ENCODE measurements at places on chromosomes 2 and 18.

GRCh38 chr18:2468051-2468450 lies 103.3 kb downstream of the METTL4 start:
- no peak for DNase-seq

GRCh38 chr18:6747646-6748045 lies 18.1 kb downstream of the ARHGAP28 start:
- no peak for DNase-seq

DNA sequence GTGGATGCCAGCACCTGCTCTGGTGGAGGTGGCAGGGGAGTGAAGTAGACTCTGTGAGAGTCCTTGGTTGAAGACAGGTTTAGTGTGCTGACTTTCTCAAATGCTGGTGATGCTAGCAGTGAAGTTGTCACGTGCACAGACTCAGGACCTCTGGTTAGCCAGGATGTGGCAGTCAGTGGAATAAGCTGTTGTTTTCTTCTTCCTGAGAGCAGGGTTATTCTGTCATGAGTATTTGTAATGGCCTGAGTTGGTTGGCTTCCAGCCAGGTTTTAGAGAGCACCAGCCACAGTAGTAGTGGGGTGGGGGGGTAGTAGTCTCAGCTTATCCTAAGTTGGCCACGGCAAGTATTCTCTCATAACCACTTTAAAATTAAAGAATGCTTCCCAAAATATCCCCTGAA lies 238.5 kb upstream of the FBXO11 start:
- DNase-seq = no peak

GRCh38 chr2:176130147-176130956 lies 847 bp downstream of the HOXD8 start:
- DNase-seq = no peak

GRCh38 chr18:74375999-74376398 lies 60.4 kb downstream of the C18orf63 start:
- no peak for DNase-seq

GRCh38 chr2:27765621-27766286 lies 5.8 kb upstream of the MRPL33 start:
- DNase-seq = peak; percentile 41

- DNase-seq = no peak
These were observed 25.0 kb downstream of the TRIP12 start for GRCh38 chr2:229896857-229897256.

DNA sequence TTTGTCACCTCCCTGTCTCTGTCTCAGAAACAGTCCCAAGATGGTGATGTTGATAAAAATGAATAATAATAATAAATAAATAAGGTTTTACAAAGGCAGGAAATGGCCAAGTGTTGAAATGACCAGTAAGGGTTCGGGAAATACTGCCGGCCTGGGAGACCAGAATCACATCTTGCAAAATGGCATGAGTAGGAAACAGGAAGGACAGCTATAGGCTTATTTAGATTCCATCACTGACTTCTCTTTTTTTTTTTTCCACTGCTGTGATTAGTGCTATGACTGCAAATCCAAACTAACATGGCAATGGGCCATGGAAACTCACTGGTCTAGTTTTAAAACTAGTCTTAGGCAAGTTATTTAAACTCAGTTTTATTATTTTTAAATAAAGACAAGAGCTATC lies 60.6 kb downstream of the SCN1A start:
- no peak for DNase-seq

GRCh38 chr2:53848062-53848461 lies 11.7 kb downstream of the GPR75 start:
- DNase-seq = no peak

DNA sequence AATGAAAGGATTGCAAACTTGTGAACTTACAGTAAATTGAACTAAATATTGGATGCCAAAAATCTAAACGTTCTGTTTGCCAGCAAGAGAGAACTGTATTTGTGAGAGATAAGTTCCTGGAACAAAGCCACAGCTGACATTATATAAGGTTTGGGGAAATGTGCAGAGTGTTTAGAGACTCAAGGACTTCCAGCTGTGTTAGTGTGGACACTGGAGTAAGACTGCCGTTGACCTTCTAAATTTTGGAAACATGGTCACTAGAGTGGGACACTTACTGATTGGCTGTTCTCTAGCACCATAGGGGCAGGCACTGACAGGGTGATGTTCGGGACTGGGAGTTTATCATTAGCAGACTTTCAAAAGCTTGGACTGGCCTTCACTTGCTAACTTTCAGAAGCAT lies 40.5 kb downstream of the SCN9A start:
- DNase-seq = no peak

DNA sequence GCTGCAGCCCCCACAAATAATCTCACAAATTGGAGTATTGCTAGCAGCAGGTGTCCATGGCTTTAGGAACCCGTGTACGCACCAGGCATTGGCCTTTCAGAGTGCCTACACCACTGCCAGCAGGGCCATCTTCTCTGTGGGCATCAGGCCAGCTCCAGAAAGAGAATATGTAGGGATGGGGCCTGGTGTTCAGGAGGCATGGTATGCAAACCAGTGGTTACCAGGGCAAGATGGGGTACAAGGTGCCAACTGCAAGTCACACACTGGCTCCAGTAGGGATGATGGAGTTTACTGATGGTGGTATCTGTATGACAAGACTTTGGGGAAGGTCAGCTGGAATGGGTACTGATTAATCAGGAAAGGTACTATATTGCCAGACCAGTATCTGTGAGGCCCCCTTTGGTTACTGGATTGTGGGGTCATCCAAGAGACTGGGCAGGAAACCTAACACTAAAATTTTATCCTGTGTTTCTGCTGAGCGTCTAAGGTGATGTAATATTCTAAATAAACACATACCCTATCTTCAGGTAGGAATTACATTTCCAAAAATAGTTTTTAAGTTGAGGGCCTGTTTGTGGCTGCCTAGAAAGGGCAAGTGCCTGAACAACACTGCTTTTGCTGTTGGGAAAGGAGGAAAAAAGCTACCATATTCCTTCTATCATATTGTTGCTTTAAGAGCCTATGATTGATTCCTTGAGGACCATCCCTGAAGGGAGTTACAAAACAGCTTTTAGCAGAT lies 9.0 kb downstream of the CNOT9 start:
- DNase-seq = no peak

DNA sequence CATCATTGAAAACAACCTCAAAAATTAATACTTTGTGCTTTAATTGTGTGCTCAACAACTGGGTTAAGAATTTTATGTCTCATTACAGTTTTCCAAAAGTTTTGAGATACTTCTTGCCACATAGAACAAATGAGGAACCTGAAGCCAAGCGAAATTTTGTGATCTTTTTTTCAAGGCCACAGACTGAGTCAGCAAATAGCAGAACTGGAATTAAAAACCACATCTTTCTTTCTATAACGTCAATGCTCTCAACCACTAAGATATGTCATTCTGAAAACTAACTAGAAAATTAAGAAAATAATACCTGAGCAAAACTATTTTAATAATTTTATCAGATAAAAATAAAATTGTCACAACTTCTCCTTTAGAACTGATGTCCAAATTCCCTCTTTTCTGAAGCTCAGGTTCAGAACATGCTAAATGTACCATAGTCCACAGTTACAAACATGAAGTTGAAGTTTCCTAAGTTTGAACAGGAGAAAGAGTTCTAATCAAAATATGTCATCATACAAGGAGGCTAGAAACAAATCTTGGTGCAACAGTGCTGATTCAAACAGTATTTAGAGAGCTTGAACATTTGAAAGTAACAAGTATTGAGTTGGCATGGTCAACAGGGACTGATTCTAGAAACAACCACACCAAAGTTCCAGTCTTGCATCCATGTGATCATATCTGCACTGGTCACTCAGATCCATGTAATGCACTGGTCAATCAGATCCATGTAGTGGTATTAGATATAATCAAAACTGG lies 27.6 kb upstream of the CALCRL start:
- DNase-seq = no peak

- DNase-seq = no peak
These were observed 121.2 kb downstream of the LYPD6 start for GRCh38 chr2:149451417-149452165.

GRCh38 chr18:45243340-45244110 lies 371.8 kb upstream of the SLC14A2 start:
- no peak for DNase-seq

GRCh38 chr2:235920216-235920865 lies 247.8 kb downstream of the GBX2 start:
- no peak for DNase-seq

DNA sequence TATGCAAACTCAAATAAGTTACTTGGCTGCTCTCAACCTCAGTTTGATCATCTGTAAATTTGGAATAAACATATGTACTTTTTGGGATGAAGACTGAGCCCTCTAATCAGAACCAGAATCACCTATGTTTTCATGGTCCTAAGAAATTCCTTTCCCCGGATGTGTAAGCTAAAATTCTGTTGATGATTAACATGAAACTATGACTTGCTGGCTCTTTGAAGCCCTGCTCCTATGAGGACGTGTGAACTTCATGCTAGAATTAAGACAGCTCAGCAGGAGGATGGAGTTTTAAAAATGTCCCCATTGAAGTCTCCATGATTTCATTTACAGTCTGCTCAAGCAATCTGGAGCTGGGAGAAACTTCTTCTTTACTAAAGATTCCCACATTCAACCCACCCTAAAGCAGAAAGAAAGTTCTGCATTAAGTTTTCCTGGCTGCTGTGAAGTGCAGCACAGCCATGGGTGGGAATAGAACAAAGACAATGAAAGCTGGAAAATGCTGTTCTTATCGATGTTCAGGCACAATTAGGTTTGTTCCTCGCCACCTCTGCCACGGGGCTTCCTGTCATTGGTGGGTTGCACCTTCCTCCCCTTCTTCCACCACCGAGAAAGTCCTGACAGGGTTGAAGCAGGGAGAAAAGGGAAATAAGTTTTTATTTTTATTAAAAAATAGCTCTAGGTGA lies 50.9 kb downstream of the ADCYAP1 start:
- DNase-seq = no peak

GRCh38 chr2:221573430-221574230 lies 1.5 kb upstream of the EPHA4 start:
- peak; percentile 70 for DNase-seq

DNA sequence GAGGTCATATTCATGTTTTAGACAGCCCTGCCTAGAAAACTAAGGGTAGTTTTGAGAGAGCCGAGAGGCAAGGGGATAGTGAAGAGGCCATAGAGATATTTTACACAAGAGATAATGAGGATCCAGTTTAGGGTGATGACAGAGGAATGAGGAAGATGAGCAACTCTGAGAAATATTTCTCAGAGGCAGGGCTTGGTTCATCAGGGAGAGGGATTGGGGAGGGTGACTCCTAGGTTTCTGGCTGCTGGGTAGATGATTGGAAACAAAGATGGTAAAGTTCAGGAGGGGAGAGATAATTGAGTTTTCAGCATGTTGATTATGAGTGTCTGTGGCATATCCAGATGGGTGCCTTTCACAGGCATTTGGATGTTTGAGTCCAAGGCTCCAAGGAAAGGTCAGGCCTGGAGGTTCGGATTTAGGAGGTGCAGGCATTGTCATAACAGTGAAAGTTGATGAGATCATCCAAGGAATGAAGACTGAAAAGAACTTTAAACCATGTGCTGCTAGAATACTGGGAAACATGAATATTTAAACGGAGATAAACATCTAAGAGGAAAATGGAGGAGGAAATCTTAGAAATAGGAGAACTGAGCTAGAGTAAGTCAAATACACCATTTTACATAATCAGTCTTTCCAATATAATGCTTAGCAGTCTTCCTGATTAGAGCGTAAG lies 7.4 kb downstream of the MYL12B start:
- no peak for DNase-seq

Data from effector CD4-positive, alpha-beta T cell (primary cell).